Fibroblast of skin of left quadriceps (primary cell): ENCODE measurements at places on chromosomes 13 and 19.

DNA sequence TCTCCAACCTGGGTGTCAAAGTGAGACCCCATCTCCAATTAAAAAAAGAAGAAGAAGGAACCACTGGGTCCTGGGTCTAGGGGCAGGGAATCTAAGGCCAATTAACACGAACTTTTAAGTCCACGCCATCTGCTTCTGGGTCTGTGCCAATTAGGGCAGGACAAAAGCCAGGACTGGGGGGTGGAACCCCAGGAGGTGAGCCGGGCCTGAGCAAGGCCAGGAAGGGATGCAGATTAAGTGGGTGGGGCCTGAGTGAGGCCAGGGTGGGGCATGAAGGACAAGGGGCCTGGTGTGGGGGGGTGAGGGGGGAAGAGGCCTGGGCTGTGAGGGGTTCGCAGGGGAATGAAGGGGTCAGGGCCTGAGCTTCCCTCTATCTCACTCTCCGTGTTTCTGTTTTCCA is 26.3 kb upstream of the ZNF83 start:
- DNase-seq, result no peak

- no peak for DNase-seq
Measured at GRCh38 chr13:45626731-45627374, 11.3 kb upstream of the ERICH6B start.

DNA sequence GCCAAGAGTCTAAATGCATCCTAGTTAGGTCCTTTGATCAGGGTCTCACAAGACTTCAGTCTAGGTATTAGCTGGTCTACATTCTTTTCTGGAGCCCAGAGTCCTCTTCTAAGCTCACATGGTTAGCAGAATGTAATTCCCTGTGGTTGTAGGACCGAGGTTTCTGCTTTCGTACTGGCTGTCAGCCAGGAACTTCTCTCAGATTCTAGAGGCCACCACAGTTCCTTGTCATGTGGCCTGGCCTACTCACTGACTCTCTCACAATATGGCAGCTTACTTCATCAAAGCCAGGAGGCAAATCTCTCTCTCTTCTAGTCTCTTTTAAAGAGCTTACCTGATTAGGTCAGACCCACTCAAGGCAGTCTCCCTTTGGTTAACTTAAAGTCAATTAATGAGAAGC is 82.9 kb downstream of the POU4F1 start:
- no peak for DNase-seq

DNA sequence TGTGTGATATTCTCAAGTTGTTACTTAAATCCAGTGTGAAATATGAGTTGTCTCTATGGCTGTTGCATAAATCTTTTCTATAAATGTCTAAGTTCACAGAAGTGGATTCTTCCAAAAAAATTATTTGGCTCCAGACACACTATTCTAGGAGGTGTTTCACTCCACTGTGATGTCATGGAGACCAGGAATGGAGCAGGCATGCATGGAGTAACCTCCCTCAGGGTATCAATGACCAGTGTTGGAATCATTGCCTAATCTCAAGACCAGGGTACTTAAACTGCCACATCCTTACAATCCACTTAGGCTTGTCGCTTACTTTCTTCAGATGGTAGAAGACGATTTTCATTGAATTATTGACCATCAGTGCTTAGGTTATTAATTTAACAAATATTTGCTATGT is 55.4 kb downstream of the LRRC63 start:
- no peak for DNase-seq

- DNase-seq, result no peak
Measured at GRCh38 chr13:97979051-97979450, 25.6 kb downstream of the IPO5 start.

DNA sequence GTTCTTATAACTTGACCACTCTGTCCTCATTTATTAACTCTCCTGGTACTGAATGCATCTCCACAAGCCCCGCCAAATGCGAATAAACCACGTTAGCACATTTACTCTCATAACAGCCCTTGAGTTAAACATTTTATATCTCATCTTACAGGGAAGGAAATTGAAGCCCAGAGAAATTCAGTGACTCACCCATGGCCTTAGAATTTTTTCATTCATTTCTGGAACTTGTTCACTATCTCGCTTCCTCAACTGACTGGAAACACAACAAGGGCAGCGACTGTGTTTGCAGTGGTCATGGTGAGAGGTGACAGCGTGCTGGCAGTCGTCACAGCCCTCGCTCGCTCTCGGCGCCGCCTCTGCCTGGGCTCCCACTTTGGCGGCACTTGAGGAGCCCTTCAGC is 39.5 kb downstream of the SERP2 start:
- DNase-seq, result no peak

GRCh38 chr19:55071129-55071502 is 4.6 kb upstream of the EPS8L1 start:
- no peak for DNase-seq

DNA sequence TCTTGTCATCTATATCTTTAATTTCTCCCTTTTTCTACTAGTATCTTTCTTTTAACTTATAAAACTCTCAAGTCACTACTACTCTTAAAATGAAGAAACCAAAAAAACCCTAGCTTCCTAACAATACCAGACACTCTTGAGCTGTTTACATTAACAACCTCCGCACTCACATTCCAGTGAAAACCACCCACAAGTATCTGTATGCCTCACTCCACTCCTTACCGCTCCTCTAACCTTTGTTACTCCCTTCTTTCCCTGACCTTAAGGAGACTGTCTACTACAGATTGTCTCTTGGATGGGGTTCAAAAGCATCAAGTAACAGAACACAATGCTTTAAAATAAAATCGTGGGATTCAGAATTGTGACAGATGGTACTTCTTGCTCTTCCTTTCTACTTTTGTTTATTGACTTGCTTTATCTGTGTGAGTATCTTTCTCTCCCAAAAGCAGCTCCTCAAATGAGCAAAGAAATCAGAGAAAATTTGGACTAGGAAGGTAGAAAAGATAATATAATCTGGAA is 110.0 kb upstream of the FBXL3 start:
- DNase-seq, result peak; percentile 10

DNA sequence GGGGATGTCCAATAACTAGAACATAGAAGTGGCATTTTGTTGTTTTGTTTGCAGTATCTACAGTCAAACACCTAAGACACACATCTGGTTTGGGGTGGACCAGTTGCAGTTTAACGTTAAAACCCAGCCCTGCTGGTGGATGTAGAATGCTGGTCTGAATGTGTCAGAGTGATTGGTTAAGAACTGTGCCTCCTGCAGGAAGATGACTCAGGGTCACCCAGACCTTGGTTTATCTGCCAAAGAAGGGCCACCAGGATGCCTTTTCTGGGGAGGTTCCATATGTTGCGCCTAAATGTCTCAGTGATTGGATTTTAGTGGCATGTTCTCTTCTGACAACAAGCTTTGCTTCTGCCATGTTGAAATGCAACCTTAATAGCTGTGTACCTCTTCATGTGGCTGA is 23.1 kb downstream of the ZNF536 start:
- no peak for DNase-seq

- DNase-seq, result no peak
Measured at GRCh38 chr13:27619728-27620376, 477 bp downstream of the LNX2 start.

DNA sequence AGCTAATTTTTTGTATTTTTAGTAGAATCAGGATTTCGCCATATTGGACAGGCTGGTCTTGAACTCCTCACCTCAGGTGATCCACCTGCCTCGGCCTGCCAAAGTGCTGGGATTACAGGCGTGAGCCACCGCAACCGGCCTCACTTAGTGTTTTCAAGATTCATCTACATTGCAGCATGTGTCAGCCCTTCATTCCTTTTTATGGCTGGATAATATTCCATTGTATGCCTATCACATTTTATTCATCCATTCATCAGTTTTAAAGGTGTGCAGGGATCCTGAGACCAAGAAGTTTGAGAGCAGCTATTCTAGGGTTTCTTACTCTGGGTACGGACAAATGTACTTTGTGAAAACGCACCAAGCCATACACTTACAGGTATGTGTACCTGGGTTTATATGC is 9.1 kb downstream of the COQ8B start:
- no peak for DNase-seq

- no peak for DNase-seq
Measured at GRCh38 chr19:49677231-49677900, at the start of gene PRMT1. Gene PRMT1, plus strand, starts transcription at chr19:49677271. Its CDS starts 10 bp downstream, at chr19:49677281.

DNA sequence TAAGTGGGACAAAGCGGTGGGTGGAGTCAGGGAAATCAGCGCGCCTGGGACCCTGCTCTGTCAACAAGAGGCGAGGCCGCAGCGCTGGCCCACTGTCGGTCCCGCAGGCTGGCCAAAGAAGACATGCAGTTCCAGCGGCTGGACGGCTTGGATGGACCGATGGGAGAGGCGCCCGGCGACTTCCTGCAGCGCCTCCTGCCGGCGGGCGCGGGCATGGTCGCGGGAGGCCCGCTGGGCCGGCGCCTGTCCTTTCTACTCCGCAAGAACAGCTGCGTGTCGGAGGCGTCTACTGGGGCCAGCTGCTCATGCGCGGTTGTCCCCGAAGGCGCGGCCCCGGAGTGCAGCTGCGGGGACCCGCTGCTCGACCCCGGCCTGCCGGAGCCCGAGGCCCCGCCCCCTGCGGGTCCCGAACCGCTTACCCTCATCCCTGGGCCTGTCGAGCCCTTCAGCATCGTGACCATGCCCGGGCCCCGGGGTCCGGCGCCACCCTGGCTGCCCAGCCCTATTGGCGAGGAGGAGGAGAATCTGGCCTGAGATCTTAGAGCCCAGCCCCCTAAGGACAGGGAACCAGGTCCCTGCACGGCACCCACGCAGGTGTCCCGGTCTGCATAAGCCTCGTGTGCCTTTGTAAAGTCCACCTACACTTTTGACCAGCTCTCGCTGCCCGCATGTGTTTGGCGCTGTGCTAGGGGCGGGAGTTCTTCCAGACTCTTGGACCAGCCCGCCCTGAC is 6.1 kb downstream of the BEST2 start:
- no peak for DNase-seq

DNA sequence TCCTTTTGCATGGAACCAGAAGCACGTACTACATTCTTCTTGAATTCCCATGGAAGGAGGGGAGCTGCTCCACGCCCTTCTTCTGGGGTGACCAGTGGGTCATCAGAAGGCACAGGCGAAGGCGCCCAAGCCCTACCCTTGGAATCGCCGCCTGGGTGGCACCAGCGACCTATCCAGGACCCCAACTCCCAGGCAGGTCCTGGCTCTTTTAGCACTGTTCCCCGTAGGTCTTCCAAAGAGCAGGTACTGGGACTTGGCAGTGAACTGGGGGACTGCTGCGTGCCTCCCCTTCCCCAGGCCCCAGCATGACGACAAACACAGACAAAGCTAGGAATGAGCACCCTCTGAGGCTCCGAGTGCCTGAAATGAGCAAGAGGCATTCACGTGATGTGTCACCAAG is 45.0 kb downstream of the CEBPG start:
- no peak for DNase-seq

DNA sequence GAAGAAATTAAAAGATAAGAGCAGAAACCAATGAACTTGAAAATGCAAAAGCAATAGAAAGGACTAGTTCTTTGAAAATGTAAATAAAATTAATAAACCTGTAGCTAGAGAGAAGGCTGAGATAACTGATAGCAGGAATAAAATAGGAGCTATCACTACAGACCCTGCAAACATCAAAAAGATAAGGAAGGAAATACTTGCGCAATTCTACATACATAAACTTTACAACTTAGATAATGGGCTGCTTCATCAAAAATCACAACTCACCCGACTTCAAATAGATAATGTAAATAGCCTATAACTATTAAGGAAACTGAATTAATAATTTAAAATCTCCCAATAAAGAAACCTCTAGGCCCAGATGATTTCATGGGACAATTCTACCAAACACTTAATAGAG is 3.5 kb upstream of the ATP4B start:
- DNase-seq, result no peak

DNA sequence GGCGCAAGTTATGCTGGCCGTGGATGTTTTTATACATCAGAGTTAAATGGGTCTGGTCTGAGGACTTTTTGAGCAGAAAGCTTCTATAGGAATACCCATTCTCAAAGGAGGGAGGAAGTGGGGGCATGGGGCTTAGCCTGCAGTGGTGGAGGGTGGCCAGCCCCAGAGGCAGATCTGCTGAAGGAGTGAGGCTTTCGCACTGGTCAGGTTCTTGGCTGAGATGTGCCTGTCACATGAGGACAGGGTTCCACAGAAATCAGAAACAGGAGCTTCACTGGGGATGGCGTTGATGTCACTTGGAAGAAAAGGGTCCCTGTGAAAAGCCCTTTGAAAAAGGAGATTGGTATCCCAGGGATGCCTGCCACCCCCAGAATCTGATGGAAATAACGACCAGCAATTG is 100.7 kb upstream of the MCF2L start:
- DNase-seq, result no peak

- DNase-seq, result no peak
Measured at GRCh38 chr13:21413013-21413412, 46.1 kb downstream of the ZDHHC20 start.

- DNase-seq, result no peak
Measured at GRCh38 chr13:50236898-50237318, 221.7 kb downstream of the KCNRG start.

DNA sequence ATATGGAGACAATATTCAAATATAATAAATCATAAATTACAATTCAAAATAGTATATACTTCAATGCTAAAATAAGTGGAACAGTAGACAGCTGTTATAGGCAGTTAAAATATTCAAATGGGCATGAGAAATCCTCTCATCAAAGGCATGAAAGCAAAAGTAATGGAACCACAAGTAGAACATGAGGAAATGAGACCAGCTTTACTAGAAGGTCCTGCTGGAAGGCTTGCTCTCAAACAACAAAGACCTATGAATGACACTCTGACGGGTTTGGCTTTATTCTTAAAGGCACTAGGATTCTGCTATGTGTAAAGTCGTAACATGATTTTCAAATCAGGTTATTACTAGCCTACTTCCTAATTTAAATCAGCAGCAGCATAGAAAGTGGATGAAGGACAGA is 148.1 kb downstream of the VWA8 start:
- no peak for DNase-seq

GRCh38 chr13:111421216-111421615 is 100.8 kb downstream of the TEX29 start:
- DNase-seq, result no peak

GRCh38 chr13:28058866-28059613 is 41.3 kb downstream of the FLT3 start:
- no peak for DNase-seq

GRCh38 chr13:25803641-25804040 is 248.2 kb downstream of the SHISA2 start:
- no peak for DNase-seq

DNA sequence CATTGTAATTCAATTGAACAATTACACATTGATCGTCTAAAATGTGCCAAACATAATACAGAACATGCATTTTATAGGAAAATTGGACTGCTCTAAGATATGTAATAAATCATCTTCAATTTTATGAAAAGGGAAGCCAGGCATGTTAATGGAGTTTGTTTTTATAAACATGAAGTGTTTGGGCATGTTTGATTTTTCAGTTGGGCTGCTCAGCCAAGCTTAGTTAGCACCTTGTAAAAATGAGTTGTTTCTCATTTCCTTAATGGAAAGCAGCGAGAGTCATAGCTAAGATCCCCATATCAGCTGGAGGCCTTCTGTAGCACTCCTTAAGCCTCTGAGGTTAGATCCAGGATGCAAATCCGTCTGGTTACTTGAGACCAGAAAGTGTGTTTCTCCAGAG is 422.3 kb downstream of the SPRY2 start:
- DNase-seq, result no peak

GRCh38 chr13:31878495-31878894 is 139.2 kb downstream of the RXFP2 start:
- DNase-seq, result no peak
